Left ventricle myocardium inferior (tissue), 1 donor: ENCODE measurements at places on chromosomes 3 and 15.
A peak's percentile ranks its signal among the peaks of the same experiment; 100 is the strongest.

- no peaks in the 10 kb centered on the region for H3K27me3 ChIP-seq
- no peak overlapping the region for H3K27ac ChIP-seq
- no peaks in the 10 kb centered on the region for H3K36me3 ChIP-seq
- DNase-seq: no peak
- H3K4me3 ChIP-seq: no peak overlapping the region
Observed at GRCh38 chr3:149662240-149662887, 4.5 kb upstream of the WWTR1 start.

DNA sequence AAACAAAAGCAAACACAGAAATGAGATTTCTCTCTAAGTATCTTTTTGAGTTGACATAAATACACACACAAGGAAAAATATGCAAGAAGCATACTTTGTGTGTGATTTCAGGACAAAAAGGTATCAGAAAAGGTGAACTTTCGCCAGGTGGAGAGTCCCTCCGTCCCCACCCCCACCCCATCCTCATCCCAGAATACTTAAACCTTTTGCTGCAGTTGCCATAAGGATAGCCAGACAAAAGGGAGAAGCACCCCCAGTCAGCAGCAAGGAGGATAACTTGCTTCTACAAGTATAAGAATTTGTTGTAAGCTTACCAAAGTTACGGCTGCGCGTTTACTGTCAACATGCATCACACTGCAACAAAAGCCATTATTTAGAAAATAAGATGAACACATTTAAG is 10.3 kb downstream of the FOXP1 start:
- H3K36me3 ChIP-seq: peaks cover 3% of the 10 kb centered on the region
- no peak for DNase-seq
- no peak overlapping the region for H3K4me3 ChIP-seq
- no peaks in the 10 kb centered on the region for H3K27me3 ChIP-seq
- peaks cover 29% of the 10 kb centered on the region for H3K4me1 ChIP-seq
- no peak overlapping the region for H3K27ac ChIP-seq

DNA sequence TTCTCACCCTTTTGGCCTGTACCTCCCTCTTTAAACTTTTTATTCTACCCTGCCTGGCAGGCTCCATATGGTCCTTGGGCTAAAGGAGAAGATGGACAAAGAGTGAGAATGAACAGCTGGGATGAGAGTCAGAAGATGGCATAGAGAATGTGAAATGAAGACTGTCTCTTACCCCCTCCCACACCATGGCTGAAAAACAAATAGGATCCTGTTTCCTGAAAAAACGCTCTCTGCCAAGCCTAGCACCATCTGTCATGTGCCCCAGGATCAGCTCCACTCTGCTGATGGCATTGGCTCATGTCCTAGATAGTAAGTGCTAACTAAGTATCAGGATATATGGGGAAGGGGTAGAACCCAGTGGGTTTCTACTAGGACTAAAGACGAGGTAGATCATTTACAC is 238.6 kb downstream of the MEX3B start:
- H3K4me3 ChIP-seq: no peak overlapping the region
- no peaks in the 10 kb centered on the region for H3K27me3 ChIP-seq
- H3K27ac ChIP-seq: no peak overlapping the region
- H3K36me3 ChIP-seq: no peaks in the 10 kb centered on the region

GRCh38 chr3:86788371-86788770 is 202.6 kb downstream of the VGLL3 start:
- no peaks in the 10 kb centered on the region for H3K36me3 ChIP-seq
- no peaks in the 10 kb centered on the region for H3K4me1 ChIP-seq
- H3K27ac ChIP-seq: no peak overlapping the region
- no peak for DNase-seq

- no peaks in the 10 kb centered on the region for H3K4me1 ChIP-seq
- no peak overlapping the region for H3K27ac ChIP-seq
- no peaks in the 10 kb centered on the region for H3K36me3 ChIP-seq
Observed at GRCh38 chr3:145952536-145952935, 208.4 kb downstream of the PLOD2 start.

- H3K4me3 ChIP-seq: peak overlapping the region; percentile 84
- no peak for DNase-seq
- no peaks in the 10 kb centered on the region for H3K27me3 ChIP-seq
- peaks cover 45% of the 10 kb centered on the region for H3K4me1 ChIP-seq
- peak overlapping the region; percentile 72 for H3K27ac ChIP-seq
Observed at GRCh38 chr3:10010421-10010877, 15.8 kb upstream of the FANCD2 start.

- H3K27ac ChIP-seq: no peak overlapping the region
- H3K36me3 ChIP-seq: no peaks in the 10 kb centered on the region
- H3K4me3 ChIP-seq: no peak overlapping the region
- no peaks in the 10 kb centered on the region for H3K27me3 ChIP-seq
Observed at GRCh38 chr15:92073044-92073785, 219.7 kb downstream of the SLCO3A1 start.
